Suprapubic skin (tissue), 4 donors: ENCODE measurements at places on chromosomes 16 and 17.

DNA sequence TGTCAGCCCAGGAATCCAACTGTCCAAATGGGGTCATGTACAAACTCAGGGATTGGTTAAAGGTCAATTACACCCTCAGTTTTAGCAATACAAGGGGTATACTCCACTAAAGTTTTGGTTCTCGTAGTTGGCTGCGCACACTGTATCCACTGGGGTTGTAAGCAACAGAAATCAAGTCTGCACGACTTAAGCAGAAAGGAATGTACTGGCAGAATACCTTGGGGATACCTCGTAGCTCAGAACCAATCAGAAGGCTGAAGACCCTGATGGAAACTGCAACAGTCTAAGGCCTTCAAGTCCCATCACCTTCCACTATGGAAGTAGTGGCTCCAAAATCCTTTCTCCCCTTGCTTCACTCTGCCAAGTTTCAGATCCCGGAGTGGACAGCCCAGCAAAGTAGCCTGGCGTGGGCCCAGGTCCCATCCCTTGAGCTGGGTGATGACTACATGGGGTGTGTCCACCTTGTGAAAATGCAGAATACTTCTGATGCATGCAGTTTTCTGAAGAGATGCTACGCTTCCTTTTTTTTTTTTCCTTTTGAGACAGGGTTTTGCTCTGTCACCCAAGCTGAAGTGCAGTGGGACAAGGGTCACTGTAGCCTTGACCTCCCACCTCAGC lies 21.1 kb upstream of the RPH3AL start:
- DNase-seq: no peak

DNA sequence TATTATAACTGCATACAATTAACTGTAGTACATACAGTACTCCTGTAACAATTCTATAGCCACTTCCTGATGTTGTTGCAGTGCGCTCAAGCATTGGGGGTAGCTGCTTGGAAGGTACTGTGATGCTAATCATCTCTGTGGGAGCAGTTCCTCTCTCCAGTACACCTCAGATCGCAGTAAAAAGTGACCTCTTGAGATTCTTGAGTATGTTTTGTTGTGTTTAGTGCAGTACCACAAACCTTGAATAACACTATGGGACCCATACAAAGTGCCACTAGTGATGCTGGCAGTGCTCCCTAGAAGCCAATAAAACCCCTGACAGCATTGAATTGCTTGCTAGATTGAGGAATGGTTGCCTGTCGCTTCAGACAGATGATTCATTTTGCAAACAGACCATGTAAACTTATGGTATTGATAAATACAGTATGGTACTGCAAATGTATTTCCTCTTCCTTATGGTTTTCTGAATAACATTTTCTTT lies 193.0 kb downstream of the SPECC1 start:
- no peak for DNase-seq

- no peak for DNase-seq
Observed at GRCh38 chr17:14206891-14207290, 29.8 kb downstream of the CDRT15 start.

DNA sequence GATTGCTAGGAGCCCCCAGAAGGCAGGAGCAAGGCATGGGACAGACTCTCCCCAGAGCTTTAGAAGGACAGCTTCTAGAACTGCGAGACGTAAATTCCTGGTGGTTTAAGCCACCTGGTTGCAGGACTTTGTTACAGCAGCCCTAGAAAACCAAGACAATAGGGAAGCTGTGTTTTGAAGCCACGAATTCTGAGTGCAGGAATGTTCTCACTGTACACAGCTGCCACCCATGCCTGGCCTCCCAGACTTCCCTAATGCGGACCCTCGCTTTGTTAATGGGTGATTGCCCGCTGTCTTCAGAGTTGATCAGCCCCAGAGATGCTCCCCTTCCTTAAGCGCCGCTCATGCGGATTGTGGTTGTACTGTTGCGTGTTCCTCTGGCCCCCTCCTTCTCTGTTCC lies 177.1 kb downstream of the MSI2 start:
- no peak for DNase-seq

DNA sequence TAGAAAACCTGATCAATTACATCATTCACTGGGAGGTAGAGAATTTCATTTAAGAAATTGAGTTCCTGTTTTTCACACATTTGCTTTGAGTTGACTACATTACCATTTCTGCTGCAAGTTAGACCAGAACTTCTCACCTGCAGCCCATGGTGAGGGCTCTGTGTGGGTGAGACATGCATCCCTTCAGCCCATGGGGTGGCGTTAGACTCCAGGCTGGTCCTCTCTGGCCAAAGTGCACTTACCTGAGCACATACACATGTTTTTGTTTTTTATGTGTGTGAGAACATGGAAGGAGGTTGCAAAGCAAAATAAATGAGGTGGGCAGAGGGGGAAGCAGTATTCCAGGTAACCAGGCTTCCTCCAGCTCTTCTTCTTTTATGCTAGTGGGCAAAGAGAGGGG lies 470.2 kb downstream of the PMP22 start:
- DNase-seq: no peak

GRCh38 chr16:3838600-3839401 lies 41.7 kb downstream of the CREBBP start:
- DNase-seq: no peak

- DNase-seq: no peak
Observed at GRCh38 chr17:10984220-10984619, 146.3 kb upstream of the PIRT start.

GRCh38 chr17:62657690-62658089 lies 30.2 kb downstream of the MRC2 start:
- no peak for DNase-seq

GRCh38 chr16:86827521-86827920 lies 249.2 kb downstream of the FOXL1 start:
- DNase-seq: no peak

DNA sequence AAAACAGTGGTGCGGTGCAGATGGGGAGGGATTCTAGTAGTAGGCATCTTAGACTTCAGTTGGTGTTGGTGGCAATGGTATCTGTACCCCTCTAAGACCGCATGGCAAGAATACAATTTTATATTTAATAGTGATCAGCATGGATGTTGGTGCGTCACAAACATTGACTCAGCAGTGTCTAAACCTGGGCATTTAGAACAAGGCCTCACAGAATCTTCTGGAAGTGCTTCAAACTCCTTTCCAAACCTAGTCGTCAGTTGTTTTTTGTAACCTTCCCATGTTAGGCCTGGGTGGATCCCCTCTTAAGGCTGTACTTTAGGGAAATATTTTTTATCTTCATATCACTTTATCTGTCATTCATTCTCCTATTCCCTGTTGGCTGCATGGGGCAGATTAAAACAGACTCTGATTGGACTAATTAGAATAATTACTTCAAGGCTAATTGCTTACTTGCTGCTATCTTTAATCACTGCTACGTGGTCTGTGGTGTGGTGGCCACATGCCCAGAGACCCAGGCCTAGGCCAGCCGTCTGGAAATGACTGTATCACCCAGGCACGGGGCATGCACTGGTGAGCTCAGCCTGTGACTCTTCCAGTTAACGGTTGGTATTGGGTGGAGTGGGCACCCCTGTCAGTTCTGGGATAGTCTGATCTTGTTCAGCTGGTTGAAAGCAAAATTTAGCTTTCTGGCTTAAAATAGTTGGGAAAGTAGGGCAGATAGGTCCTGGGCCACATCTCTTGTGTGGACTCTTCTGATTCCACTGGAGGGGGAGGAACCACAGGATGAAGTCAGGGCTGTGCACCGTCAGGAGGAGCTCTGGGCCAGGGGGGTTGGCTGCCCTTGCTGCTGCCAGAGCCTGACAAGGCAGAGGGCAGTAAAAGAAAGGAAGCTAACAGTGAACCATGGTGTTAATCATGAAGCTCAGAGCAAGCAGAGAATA lies 4.5 kb downstream of the ALKBH5 start:
- no peak for DNase-seq

DNA sequence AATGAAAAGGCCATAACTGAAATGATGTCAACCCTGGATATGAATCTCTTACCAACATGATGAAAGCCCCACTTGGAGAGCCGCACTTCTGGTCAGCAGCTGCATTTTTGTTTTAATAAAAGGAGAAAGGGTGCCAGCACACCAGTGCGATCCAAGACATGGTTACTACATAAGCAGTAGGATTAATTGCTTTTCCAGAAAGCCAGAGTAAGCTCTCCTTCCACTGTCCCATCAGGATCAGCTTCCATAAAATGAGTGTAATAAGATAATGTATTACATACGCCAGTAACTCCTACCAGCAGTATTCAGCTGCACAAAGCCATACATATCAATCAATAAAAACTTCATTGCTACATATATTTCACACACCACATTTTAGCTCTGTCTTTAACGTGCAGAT lies 26.3 kb upstream of the NACA2 start:
- no peak for DNase-seq
